COLO829 (cell line): ENCODE measurements at places on chromosomes 5 and 9.

DNA sequence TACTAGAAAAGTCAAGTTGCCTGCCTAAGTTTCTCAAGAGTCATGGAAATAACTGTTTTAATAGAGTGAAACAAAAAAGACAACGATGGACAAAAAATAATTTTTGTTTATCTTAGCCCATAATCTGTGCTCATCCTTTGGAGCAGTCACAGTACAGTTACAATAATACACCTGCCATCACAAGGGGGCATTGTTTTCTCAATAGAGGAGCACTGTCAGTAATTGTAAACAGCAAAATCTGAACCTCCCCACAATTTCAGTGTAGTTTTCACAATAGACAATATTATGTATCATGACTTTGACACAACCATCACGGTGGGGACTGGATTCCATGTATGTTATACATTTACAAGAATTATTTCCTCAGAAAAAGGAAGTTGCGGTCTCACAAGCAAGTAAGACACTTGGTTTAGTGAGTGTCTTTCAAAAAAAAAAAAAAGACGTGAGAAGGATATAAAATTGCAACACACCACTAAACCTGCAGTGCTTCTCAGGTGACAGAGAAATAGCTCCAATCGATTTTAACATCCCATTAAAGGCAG is 586.3 kb downstream of the PTPRD start:
- DNase-seq = no peak

DNA sequence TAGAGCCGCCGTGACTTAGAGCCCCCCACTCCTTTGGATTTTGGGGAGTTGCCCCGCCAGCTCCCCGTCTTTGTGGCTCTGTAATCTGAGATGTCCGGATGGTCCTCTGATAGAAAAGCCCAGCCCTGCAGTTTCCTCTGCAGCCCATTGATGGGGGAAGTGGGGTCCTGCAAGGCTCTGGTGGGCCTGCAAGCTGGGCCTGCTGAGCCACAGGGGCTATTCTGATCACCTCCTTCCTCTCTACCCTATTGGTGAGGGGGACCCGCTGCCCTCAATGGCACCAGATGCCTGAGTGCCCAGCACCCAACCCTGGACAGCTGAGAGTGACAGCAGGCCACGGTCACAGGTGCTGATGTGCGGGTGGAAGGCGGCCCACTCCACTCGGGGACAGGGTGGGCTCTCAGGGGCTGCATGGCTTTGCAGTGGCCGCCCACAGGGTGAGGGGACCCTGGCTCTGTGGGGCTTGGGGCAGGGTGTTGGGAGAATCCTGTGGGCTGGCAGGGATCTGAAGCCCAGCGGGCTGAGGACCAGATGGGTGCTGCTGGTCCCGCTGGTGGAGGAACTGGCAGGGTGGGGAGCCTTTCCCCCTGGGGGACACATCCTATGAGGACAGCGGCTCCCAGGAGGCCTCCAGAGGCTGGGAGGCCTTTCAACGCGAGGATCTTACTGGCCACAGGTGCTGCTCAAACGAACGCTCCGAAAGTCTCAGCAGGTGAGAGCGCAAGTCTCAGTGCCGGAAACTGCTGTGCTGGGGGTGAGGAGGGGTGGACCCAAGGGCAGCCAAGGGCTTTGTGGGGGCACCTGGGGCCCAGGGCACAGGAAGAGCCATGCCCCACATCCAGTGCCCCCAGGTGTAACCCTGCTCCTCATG is 30.0 kb upstream of the LPCAT1 start:
- DNase-seq = no peak

- peak; percentile 28 for DNase-seq
Observed at GRCh38 chr9:18632632-18633403, 158.9 kb downstream of the ADAMTSL1 start.

- DNase-seq = no peak
Observed at GRCh38 chr9:130483371-130483971, 38.7 kb downstream of the ASS1 start.
